ENCODE measurements at places on chromosomes 11 and 22.

GRCh38 chr11:9566561-9567063 lies 6.9 kb upstream of the WEE1 start:
- peak; percentile 40 for DNase-seq

DNA sequence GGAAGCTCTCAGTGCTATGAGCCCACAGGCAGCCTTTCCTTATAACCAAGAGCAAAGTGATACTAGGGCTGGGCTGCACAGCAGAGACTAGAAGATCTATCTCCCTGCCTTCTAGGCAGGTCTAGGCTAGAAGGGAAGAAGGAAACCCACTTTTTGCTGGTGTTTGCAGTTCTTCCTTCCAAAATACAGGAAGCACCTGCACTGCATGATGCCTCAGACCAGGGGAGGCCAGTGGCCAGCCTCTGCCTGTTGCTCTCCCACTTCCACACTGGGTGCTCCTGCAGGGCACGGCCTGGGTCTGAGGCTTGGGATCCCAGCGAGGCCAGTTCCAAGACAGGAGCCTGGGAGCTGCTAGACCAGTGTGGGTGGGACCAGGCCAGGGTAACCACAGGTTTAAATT lies 6.0 kb upstream of the UCP3 start:
- no peak for DNase-seq

- DNase-seq: peak; percentile 71
Measured at GRCh38 chr22:19909350-19910179, 32.0 kb upstream of the COMT start.

DNA sequence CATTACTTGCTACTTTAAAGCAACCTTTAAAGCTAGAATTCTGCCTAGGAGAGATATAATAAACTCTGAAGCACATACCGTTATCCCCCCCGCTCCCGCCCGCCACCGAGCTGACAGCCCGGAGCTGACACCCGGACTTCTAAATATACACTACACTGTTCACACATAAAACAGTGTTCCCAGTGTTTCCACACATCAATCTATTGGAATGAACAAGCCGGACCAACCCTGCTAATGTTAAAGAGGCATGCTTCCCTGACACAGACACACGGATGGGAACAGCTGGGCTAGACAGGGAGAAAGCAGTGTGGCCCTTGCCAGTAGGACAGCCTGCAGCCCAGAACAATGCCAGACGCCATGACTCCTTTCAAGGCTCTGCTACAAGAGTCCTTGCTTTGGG lies 108.4 kb upstream of the CSNK2A3 start:
- DNase-seq: no peak

DNA sequence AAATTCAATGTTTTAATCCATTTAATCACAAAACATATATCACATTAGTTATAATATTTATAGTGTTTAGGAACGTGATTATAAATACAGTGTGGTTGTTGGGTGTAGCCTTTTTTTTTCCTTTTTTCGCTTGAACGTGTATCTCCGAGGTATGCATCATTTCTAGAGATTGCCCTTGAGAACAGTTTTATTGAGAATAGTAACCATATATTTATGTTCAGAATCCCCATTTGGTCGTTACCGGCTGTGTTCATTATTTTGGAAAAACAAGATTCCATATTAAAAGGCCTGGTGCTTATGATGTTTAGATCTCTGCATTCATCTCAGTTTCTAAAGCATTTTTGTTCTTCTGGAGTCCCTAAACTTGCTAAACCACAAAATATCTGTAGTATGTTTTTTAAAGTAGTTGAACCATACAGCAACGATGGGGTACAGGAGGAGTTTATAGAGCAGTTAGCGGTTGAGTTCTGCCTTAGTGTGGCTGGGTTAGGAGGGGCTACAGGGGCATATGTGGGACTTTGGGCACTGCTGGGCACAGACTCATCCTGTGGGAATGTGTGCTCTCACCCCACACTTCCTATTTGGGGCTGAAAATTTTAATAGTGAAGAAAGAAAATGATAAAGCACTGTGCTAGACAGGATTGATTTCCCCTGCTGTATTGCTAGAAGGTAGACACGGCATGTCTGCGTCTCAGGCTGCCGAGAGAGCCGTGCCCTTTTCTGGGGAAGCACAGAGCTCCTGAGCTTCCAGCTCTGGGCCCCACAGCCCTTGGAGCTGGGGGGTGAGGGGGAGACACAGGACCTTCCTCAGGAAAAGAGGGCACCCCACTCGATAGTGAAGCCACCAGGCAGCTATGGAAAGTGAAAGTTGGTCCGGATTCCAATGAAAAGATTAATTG lies 81.5 kb upstream of the PPARA start:
- DNase-seq: peak; percentile 87

DNA sequence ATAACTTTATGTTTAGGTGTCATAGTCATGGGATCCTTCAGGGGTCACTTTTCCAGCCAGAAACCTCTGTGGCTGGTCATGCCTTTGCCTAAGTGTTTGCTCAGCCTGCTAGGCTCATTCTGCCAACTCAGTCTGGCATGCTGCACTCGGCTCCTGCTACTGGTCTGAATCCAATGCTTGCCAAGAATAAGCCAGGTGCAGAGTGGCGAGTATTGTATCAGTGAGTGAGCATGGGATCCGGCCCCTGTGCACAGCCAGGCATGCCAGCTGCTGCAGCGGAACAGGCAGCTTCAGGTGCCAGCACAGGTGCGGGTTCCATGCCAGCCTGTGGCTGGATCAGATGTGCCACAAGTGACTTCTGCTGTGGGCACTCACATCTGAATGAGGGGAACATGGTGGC lies 1269.3 kb upstream of the CNTN5 start:
- DNase-seq: no peak

- DNase-seq: no peak
Measured at GRCh38 chr11:61160487-61161189, 588 bp downstream of the VPS37C start.

DNA sequence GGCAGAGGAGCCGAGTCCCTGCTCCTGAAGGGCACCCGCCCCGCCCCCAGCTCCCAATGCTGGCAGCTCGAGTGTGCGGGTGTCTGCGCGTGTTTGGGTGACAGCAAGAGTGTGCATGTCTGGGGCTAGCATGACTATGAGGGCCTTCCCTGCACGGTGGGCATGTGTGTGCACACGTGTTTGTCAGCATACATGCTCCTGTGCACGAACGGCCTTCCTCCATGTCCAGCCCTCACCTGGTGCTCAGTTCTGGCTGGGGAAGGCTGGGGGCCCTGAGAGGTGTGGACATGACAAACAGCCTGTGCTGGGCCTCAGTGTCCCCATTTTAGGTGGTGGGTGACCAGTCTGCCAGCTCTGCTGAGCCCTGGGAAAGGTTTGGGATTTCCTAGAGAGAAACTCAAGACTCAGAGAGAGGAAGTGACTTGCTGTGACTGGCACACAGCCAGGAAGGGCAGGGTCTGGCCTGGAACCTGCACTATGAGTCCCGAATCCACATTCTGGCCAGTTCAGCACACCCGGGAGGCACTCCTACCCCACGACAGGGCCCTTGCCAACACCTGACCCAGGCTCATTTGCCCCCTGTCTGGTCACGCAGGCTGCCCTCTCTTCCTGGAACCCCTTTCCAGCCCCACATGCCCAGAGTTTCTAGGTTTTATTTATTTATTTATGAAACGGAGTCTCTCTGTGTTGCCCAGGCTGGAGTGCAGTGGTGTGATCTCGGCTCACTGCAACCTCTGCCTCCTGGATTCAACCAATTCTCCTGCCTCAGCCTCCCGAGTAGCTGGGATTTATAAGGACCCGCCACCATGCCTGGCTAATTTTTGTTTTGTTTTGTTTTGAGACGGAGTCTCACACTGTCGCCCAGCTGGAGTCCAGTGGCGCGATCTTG lies 3.3 kb upstream of the SHISA8 start:
- peak; percentile 58 for DNase-seq

DNA sequence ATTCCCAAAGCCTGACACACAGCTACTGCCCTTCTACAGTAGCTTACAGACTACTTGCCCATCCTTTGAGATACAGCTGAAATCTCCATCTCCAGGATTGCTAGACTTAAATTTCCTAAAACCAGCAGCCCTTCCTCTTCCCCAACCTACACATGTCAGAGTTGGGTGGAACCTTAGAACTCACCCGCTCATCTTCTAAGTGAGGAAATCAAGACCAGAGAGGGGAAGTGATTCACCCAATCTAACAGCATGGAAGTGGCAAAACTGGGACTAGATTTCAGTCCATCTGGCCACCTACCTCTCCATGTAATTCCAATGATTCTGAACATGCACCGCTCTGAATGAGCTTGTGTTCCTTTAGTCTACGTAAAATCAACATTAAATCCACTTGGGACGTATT lies 1.0 kb upstream of the TMEM86A start:
- no peak for DNase-seq

DNA sequence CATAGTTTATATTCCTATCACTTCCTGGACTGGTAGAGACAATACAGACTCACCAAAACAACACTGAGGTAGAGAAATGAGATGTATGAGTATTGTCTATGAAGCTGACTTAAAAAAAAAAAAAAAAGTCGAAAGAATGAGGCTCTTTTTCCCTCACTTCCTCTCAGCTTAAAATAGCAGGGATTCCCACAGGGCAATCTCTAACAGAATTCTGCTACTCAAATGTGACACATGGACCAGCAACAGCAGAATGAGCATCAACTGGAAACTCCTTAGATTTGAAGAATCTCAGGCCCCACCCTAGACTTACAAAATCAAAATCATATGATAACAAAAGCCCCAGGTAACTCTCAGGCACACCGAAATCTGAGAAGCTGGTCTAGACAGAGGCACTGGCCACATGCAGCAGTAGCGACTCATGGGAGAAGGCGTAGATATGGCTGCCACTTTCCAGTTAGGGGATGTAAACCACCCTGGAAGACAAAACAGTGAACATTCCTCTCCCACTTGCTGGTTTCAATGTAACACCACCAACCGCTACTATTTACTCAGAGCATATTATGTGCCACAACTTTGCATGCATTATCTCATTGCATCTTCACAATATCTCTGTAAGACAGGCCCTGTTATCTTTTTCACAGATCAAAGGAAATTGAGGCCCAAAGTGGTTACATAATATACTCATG lies 128.0 kb downstream of the RBFOX2 start:
- DNase-seq: peak; percentile 79

- DNase-seq: peak; percentile 9
Measured at GRCh38 chr11:6979365-6979764, 40.8 kb downstream of the ZNF214 start.

DNA sequence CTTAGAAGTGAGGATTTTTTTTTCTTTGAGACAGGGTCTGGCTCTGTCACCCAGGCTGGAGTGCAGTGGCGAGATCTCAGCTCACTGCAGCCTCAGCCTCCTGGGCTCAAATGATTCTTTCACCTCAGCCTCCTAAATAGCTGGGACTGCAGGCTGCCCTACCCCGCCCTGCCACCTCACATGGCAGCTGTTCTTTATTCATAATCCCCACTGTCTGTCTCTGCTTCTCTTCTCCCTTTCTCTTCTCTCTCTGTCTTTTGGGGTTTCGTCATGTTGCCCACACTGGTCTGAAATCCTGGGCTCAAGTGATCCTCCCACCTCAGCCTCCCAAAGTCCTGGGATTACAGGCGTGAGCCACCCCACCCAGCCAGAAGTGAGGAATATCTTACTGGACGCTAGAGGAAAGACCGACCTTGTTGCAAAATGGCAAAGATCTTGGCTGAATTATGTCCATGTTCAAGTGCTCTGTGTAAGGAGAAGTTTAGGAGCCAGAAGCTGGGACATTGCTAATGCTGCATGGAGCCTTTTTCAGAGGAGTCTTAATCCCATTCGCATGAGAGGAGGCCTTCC lies 21.9 kb downstream of the KRTAP5-5 start:
- DNase-seq: no peak

DNA sequence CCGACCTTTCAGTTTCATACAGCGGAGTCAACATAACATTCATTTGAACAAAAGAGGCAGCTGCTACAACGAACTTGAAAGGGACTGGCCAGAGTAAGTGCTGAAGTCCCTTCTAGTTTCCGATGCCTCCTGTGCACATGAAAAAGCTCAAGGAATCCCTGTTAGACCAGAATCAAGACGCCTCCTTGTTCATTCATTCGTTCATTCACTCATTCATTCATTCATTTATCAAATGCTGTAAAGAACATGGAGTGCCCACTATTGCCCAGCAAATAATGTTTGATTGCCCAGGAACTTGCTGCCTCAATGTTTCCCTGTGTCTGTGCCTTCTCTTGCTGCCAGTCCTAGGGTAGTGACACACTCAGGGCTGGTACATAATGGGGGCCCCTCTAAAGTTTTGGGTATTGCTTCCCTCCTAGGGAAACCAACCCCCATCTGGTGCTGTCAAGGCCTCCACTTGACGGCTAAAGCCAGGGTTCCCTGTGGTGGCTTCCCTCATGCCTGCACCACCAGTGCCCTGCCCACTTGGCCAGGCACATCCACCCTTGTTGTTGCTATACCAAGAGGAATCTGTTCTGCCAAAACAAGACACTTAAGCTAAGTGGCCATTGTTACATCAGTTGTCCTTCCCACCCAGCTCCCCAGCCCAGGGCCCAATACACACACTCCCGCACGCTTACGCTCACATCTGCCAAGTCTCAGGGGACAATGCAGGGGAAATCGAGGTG lies 3.8 kb downstream of the TMPRSS13 start:
- DNase-seq: no peak

- no peak for DNase-seq
Measured at GRCh38 chr11:129264114-129264513, 72.0 kb upstream of the ARHGAP32 start.

DNA sequence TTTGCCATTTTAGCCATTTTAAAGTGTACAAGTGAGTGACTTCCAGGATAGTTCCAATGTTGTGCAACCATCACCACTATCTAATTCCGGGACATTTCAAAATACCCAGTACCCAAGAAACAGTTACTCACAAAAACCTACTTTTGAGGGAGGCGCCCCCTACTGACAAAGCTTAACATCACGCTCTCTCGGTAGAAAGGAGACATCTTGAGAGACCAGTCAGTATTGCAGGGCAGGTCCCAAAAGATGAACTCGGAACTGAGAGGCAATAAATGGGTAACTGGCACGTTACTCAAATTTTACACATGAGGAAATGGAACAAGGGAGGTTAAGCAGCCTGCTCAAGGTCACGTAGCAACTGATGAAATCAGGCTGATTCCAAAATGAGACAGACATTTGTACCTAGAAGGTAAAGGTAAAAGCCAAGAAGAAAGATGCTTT lies 50.0 kb upstream of the POU2AF1 start:
- peak; percentile 36 for DNase-seq

- no peak for DNase-seq
Measured at GRCh38 chr11:95415837-95416304, 184.9 kb upstream of the SESN3 start.
